ENCODE measurements at places on chromosomes 16 and 17.

- no peak for DNase-seq
These were observed 59.6 kb upstream of the CDH13 start for GRCh38 chr16:82567175-82567574.

GRCh38 chr16:81946206-81946605, 65.1 kb downstream of the SDR42E1 start:
- DNase-seq: no peak

DNA sequence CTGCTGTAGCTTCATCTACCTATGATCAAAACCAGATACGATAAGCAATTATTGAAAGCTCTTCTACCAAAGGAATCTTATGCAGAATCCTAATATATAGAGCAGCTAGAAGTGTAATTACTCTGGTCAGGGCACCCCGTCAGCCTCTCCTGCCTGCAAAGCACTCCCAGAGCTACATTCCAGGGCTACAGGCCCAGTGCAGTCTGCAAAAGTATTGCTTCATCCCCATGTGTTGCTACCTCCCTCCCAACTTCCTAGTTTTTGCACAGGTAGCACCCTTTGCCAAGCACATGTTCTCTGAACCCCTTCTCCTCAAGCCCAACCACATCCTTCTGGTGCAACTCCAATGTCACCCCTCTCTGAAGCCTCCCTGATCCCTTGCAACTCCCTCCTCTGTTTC, 7.0 kb downstream of the CES5A start:
- DNase-seq: no peak

- no peak for DNase-seq
These were observed 16.7 kb downstream of the CCDC40 start for GRCh38 chr17:80053102-80053501.

GRCh38 chr17:7750321-7750821, 32.8 kb downstream of the DNAH2 start:
- peak; percentile 65 for DNase-seq

DNA sequence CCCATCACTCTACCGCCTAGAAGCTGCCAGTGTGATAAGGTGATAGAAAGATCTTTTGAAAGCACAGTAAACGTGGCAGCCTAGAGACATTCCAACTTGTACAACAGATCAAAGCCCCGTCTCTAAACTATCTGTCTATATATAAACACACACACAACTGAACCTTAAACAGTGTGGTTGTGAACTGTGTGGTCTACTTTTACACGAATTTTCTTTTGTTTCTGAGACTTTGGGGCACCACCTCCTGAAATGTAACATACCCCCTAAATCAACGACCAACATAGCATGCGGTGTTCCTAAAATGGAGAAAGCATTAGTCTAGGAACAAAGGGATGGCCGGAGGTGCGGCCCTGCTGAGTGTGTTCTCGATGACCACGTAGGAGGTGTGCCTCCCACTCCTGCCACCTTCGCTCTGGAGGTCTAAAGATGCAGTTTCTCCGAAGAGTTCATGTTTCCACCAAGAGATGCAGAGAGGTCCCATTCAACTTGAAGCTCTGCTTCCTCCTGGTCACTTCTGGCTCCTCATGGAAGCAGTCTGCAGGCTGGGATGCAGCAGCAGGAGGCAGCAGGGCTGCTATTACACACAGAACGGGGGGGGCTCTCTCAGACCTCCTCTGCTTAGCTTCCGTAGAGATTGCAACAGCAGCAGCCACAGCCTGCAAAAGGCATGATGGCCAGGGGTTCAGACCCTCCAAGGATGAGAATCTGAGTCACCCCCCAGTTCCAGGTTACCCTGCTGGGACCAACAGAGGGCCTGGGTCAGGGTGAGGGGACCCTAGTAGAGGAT, 22.6 kb upstream of the USP10 start:
- no peak for DNase-seq

DNA sequence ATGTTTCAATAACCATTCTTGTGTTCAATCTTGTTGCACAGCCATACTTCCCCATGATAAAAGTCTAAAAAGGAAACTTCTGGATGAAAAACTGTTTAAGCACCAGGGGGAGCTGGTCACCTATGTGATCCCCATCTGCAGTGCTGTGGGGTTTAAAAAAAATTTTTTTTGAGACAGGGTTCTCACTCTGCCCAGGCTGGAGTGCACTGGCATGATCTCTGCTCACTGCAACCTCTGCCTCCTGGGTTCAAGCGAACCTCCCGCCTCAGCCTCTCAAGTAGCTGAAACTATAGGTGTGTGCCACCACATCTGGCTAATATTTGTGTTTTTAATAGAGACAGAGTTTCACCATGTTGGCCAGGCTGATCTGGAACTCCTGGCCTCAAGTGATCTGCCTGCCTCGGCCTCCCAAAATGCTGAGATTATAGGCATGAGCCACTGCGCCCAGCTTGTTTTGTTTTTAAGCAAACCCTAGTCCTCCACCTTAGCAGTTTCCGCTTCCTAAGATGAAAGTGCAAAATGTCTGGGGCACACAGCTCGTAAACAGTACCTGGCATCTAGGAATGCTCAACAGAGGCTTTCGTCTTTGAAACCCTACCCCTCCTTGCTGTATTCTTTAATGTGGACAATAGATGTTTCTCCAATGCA, 25.4 kb downstream of the DNAJA2 start:
- peak; percentile 52 for DNase-seq

GRCh38 chr16:4313563-4314531, 2.0 kb upstream of the GLIS2 start:
- DNase-seq: no peak

DNA sequence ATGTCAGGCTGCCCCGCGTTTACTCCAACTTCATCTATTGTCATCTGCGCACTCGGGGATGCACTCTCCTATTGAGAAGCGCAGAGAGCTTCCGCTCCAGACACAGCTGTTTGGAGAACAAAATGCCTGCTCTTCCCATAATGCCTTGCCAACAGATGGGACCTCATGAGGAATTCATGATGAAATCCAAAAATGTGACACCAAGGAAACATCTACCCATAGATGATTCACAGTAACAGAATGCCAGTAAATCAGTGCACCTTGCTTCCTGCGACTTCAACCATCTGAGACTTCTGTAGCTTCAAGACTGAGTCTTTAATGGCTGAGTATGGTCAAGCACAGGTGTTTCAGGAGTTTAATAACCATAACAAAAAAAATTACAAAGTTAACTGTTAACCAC, 1144.9 kb upstream of the GOT2 start:
- no peak for DNase-seq

DNA sequence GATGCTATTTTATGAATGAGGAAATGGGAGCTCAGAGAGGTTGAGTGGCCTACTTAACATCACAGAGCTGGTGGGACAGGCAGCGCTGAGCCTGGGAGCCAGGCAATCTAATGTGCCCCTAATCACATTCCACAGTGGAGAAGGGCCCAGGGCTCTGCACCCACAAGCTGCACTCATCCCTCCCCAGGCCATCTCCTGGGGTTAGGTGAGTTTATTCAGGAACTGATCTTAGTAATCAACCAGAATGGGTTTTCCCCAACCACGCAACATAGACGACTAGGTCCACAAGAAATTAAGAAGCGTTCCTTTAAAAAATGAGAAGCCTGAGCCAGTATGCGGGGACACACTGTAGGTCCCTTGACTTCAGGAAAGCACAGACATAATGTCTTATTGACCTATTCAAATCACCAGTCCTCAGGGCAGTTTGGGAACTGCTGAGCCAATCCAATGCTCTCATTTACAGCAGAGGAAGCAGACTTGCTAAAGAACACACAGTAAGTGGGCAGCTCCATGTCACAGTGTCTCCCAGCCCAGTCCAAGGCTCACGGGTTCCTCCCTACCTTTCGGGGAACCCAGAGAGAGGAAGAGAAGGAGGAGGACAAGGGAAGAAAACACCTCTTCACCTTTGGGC, 2.3 kb downstream of the MPP3 start:
- DNase-seq: no peak

- no peak for DNase-seq
These were observed 33.6 kb upstream of the CDH5 start for GRCh38 chr16:66332634-66333610.

- DNase-seq: no peak
These were observed 27.2 kb upstream of the METRNL start for GRCh38 chr17:83052241-83052564.

DNA sequence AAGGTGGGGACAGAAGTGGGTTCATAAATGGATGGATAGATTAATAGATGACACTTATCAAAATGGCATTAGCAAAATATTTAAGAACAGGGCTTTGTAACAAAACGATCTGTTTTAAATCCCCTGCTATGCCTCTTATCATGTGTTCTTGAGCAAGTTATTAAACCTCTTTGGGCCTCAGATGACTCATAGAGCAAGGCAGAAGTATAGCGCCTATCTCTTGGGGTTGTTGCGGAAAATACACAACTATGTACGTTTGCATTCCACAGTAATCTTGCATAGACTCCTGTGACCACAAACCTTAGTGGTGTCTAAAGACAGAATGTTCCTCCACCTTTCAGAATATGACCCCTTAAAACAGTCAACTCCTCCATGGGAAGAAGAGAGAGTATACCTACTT, 116.8 kb downstream of the CDYL2 start:
- no peak for DNase-seq

DNA sequence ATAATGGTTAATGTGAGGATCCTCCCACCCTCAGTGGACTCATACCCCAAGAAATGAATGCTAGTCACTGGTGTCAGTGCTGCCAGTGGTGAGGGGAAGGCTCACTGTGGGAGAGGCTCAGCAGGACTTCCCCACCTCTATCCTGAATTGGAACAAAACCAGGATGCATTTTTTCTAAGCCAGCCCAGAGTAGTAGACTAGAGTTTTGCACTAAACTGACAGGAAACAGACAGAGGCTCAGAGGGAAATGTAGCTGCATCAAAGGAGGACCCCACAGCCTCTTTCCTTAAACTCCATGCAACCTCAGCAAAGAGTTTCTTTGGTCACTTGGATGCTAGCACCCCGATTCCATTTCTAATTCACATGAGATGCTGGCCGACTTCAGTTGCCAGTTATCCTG, 10.7 kb upstream of the SKAP1 start:
- no peak for DNase-seq

- DNase-seq: no peak
These were observed 3.7 kb downstream of the VEZF1 start for GRCh38 chr17:57984261-57984890.

DNA sequence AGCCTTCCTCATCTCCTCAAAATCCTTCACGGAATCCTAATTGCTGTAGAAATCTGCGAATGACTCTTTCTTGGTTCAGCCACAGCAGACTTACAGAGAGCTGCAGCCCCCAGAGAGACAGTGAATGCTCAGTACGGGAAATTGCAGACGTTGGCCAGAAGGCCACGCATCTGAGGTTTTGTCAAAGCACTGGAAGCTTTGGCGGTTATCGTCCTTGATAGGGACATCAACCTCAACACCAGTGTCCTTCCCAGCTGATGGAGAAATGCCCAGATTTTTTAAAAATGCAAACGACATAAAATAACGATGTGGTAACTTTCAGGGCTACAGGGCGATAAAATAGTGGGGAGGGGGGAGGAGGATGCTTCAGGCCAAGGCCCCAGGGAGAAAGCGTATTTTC, 166.6 kb upstream of the CIBAR2 start:
- DNase-seq: no peak

DNA sequence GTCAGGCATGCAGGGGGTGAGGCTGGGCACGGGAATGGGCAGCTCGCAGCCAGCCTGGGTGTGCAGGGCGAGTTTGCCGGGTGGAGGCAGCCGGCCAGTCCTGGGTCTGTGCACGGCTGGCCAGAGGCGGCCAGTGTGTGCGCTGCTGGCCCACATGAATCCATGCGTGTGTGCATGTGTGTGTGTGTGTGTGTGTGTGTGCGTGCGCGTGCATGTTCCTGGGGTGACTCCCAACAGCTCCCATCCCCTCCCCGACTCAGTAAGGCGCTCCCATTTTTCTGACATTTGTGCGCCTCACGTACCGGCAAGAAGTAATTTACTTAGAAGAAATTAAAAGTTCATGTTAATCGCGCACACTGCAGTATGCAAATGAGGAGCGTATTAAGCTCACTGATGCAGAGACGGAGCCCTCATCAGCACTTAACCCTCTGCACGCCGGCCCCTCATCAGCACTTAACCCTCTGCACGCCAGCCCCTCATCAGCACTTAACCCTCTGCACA, 55.4 kb upstream of the ACSF3 start:
- DNase-seq: no peak

DNA sequence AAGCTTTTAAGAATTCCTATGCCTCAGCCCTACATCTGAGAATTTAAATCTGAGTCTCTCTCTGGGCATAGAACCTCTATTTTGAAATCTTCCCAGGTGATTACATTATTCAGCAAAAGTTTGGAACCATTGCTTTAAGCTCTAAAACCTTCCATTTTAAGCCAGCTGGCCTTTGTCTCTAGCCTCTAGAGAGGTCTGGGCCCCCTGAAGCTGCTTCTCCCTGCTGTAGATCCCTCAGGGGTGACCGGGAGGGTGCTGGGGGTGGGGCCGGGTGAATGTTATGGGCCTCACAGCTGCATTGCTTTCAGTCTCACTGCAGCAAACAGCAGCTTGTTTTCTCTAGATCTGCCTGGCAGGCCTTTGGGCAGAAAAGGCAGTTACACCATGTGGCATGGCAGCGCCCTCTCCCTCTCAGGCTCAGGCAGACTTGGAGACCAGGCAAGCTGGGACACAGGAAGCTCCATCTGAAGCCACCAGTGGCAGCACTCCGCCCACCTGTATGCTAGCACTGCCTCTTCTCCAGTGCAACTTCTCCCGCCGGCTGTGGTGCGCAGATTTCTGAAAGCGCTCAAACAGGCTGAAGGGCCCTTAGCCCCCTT, 66.3 kb downstream of the MPRIP start:
- DNase-seq: no peak

DNA sequence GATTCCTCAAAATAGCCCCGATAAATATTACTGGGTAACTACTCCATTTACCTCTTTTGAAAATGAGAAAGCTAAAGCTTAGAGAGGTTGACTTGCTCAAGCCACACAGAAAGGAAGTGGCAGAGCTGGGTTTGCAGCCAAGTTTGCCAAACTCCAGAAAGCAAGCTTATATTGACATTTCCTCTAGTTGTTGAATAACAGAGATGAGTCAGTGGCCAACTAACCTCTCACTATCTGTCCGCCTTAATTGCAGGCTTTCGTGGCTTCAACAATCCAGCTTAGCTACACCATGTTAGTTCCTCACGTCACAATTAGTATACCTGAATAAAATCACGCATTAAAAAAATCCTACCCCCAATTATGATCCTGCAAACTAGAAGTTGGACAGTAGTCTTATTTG, 151.7 kb downstream of the CNTNAP4 start:
- no peak for DNase-seq

- no peak for DNase-seq
These were observed 110.3 kb upstream of the CHMP6 start for GRCh38 chr17:80881306-80881705.

DNA sequence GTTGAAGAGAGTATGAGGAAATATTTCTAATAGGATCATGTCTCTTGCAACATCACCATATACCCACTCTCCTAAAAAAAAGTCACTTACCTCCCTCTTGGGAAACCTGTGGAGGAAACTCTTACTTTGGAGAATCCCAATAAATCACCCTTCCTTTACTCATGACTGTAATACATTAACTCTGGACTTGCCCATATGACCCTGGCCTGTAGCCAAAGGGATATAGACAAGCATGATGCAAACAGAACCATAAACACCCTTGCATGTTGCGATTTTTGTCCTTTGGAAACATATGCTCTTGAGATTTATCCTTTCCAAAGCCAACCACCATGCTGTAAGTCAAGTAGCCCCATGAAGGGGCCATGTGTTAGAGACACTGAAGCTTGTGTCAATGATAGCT, 19.5 kb downstream of the CDH11 start:
- DNase-seq: no peak

Data from RWPE1 (cell line).